Right cardiac atrium (tissue), 5 donors: ENCODE measurements at places on chromosomes 6 and 20. TPM values are rescaled to one million over a fixed set of nuclear protein-coding genes. Genes with fewer than 3 reads are reported as not detected.
A peak's percentile ranks its signal among the peaks of the same experiment; 100 is the strongest.

- DNase-seq = no peak
These were observed 48.0 kb downstream of the ADTRP start for GRCh38 chr6:11730641-11731040.

DNA sequence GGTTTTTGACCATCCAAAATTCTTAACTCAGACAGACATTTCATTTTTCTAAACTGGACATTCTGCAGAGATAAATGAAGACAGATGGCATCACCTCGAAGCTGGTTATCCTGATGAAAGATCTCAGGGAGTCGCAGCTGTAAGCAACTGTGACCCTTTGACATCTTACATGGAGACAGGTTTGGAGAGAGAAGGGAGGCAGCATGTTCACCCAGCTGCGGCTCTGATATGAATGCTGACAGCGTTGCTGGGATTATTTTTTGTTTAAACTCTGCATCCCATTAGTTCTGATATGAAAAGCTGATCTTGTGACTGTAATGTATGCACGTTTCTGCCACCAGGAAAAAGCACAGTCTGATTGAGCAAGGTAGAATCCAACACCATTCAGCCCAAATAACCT is 89.4 kb downstream of the C6orf118 start:
- DNase-seq = no peak

GRCh38 chr6:34810936-34811632 is 19.2 kb downstream of the BLTP3A start:
- DNase-seq = no peak

DNA sequence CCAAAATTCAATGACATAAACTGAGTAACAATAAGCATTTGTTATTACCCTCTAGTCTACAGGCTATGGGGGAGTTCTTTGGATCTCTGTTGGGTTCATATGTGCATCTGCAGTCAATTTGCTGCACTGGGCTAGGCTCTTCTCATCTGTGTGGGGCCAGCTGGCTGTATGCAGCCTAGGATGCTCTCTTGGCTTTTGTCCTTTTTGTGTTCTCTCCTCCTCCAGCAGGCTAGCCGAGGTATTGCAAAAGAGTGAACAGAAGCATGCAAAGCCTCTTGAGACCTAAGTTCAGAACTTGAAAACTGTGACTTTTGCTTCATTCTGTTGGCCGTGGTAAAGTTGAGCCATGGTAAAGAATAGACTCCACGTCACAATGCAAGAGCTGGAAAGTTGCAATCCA is 62.8 kb upstream of the FOXO3 start:
- no peak for DNase-seq

- no peak for DNase-seq
These were observed 110.1 kb downstream of the NCOA3 start for GRCh38 chr20:47611785-47612184.

- DNase-seq = no peak
These were observed 17.4 kb upstream of the RNF39 start for GRCh38 chr6:30092852-30093543.

DNA sequence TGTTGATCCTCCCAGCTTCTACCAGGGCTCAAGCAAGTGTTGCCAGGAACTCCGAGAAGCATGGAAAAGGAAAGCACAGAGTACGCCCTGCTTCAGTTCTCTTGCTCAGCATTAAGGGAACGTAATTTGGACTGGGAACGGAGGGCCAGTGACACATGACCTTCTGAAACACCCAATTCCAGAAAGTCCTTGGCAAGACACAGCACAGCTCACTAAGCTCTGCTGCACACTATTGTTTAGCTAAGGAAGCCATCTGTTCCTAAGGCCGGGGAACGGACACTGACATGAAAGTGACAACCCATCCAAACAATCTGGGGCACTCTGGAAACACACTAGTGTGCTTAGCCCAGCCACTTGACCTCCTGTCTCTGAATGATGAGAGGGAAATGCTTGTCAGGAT is 56.9 kb upstream of the NXT1 start:
- DNase-seq = no peak

DNA sequence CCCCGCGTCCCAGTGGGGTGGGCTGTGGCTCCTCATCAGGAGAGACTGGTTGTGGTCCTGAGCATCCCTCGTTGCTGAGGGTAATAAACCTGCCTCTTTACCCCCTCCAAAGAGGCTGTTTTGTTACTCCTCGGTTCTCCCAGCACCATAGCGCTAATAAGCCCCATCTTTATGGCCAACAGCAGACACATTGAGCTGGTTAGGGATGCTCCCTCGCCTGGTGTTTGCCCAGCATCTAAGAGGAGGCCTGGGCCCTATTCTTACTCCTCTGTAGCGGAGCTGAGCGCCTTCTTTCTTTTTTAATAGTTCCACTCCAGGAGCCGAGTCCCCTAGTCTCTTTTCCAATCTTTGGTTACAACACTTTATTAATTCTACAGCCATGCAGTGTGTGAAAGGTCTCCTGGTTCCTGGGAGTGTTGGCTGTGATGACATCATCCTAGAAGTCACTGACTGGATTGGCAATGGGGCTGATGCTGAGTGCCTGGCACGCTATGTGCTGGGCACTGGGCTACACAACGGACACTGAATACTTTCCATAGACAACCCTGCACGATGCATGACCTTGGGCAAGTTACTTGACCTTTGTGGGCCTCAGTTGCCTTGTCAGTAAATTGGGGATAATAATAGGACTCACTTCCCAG is 50.6 kb upstream of the CCDC167 start:
- no peak for DNase-seq

DNA sequence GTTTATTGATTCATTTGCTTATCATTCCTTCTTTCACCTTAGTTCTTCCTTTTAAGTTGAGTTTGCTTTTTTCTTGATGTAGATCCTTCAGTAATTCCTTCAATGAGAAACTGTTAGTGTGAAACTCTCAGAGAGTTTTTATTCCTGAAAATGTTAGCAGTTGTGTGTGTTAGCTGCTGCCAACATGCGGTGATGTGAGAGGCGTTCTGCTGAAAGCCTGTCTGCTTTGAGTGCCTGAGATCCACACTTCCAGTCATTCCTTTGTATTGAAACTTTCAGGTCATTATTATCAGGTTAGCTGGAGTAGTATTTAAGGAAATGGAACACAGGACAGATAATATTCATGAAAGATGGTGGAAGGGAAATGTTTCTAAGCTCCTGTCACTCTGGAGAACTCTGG is 70.0 kb upstream of the SUPT3H start:
- DNase-seq = no peak

DNA sequence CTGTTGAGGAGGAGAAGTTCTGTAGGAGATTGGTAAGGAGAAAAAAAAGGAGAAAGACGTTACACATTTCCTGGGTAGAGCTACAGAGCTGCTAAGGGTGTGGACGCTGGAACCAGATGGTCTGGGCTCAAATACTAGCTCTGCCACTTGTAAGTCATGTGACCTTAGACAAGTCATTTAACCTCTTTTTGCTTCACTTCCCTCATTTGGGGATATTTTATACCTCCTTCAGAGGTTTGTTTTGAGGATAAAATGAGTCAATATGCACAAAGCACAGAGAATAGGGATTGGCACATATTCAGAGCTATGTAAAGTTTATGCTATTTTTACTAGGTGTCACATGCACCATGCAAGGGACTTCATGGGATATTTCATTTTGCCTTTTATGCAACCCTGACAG is 708.8 kb downstream of the DHX35 start:
- DNase-seq = no peak

DNA sequence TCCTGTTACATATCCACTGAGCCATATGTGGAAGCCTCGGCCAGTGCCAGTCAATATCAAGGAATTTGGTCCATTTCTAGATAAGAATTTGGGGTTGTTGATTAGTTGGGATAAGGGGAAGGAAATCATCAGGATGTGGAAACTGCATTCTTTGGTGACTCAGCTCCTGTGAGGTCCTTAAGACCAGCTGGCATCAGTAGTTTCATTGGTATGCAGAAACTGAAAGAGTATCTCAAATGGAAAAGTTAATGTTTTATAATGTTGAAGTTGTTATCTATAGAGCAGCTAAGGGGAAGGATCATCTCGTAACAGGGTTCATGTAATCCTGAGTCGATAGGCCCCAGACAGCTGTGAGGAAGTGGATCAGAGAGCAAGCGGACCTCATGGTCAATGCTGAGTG is 87.9 kb upstream of the PRND start:
- no peak for DNase-seq

DNA sequence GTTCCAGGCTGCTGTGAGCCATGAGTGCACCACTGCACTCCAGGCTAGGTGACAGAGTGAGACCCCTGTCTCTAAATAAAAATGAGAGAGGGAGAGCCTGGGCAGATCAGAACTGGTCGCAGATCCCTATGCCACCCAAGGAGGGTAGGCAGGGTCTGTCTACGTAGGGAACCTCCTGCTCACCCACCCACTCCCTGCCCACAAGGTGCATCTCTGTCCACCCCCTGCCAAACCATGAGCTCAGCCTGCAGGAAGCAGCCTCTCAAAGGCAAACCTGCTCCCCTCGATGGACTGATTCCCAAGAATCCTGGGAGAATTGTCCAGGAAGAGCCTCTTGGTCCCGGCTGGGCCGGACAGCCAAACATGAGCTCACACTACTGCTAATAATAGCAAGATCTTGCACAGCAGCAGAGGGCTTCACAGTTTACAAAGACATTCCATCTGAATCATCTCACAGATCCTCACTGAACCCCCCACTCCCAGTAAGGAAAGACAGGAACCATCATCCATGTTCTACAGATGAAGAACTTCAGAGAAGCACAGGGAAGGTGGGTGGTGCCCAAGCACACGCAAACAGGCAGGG is 27.8 kb upstream of the TLDC2 start:
- DNase-seq = peak; percentile 80

- no peak for DNase-seq
These were observed 163.1 kb upstream of the PMEPA1 start for GRCh38 chr20:57872816-57873409.

DNA sequence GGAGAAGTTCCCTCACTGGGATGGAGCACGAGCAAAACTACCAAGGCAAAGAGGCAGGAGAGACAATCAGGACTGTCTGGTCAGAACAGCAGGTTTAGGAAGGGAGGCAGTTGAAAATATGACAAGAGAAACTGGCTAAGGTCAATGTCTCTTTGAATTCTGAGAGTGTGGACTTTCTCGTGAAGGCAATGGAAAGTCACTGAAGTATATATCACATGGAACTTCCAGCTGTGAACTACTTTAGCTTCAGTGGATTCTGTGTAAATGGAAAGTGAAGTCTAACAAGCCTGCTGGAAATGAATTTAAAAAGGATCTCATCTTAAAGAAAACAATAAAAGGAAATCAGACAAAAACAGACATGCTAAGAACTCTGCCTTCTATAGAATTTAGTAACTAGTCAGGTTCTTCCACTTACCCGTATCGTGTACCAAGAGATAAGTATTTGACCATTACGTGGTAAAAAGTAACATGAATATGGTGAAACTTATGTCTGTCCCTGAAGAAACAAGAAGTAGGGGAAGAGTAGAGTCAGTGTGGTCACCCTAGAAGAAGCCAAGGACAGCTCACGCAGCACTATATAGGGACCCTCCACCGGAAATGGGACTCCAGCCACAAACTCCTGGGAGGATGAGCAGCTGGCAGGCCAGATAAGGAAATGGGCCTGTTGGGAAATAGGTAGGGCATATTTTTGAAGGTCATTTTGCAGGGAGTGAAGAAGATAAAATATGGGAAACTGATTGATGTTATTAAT is 123.4 kb downstream of the MAP7 start:
- no peak for DNase-seq

DNA sequence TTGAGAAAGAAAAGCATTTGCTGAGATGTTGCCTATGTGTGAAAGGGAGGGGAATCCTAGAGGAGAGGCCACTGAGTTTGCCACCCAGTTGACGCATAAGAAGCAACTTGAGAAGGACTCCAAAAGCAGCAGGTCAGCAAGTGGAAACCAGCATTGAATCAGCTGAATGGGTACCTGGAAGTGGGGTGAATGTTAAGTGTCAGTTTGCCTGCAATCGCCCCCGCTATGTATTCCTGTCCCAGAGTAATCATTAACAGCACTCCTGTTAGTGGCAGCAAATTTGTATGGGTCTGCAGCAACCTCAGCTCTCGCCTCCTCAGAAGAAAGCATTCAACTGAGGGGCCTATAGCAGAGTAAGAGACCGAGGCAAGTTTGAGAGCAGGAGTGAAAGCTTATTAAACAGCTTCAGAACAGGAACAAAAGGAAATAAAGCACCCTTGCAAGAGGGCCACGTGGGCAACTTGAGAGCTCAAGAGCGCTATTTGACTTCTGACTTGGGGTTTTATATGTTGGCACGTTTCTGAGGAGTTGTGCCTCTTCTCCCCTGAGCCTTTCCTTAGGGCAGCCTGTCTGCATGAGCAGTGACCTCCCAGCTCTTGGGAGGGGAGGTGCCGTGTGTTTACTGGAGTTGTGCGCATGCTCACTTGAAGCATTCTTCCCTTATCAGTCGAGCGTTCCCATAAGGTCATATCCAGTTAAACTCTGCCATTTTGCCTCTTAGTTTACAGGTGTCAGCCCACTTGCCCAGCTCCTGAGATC is 122.6 kb upstream of the PHACTR1 start:
- no peak for DNase-seq

DNA sequence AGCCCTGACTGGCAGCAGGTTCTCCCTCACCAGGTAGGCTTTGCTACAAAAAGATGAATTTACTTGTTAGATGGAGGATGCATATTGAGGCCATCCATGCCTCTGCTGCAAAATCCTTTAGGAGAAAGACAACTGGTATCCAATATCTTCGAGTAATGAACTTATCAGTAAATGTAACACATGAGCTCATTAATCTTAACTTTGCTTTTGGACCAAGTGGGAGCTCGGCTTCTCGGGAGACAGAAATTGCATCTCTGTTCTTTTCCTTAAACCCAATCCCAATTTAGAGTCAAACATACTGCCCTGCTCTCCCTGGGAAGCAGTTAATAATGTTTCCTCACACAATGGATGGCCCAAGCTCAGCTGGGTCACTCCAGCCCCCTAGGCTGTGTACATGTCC is 330.5 kb downstream of the ZFAND3 start:
- no peak for DNase-seq

DNA sequence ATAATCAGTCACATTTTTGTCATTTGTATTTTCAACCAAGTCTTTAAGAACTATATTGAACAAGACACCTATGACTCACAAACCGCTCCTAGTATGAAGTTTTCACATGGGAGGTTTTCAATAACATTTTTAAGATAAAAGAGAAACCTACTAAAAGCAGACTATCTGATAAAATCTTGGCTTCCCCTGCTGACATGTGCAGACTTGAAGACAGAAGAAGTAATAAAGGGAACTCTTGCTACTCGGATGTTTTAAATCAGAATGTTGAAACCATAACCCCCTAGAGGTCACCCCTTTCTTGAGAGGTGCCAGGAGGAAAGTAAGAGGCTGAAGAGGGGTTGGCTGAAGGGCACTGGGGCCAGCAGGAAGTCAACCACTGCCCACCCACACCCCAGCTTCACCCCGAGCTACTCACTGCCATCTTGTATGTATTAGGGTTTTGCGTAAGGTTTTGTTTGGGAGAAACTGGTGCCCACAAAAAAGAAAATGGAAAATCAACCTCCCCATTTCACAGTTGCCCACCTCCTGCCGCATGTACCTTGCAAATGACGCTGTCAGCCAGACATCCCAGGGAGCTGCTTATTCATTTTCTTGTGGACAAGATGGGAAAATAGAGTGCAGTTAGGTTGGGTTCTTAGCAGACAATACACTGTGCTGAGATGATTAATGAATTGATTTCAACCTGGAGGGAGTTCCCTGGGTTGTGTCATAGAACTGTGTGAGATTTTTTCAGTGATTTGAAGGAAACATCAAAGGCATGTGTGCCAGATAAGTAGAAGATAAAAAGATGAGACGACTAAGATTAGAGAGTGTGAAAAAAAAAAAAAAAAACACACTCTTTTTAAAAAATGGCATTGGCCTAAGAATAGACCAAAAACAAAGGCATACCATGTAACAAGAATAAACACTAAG is 83.2 kb upstream of the TAB2 start:
- no peak for DNase-seq

HDGFL1 gene
- not detected for total RNA-seq

JPH2 gene
- 107 TPM for total RNA-seq

GMPR gene
- 68.2 TPM for total RNA-seq

PDE7B gene
- total RNA-seq = 8.3 TPM

PSORS1C2 gene
- total RNA-seq = not detected

PRND gene
- not detected for total RNA-seq

BTNL2 gene
- not detected for total RNA-seq
